ENCODE measurements at places on chromosomes 4 and X.
A peak's percentile ranks its signal among the peaks of the same experiment; 100 is the strongest.

- DNase-seq: no peak
These were observed 108.3 kb downstream of the AFAP1 start for GRCh38 chr4:7831330-7831729.

DNA sequence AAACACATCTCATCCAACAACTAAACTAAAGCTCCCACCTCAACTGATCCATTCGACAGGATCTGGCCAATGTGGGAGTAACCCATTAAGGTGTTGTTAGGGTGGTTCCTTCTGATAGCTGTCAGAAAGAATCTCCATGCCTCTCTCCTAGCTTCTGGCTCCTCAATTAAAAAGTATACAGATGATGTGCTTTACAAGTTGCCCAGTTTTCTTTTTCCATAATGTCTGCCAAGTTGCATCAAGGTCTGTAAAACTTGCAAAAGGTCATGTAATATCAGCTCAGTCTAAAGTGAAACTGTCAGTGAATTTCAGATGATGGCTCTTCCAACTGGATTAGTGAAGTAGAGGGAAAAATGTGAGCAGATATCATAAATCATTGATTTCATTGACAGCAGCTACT, 191.8 kb downstream of the RAB28 start:
- no peak for DNase-seq

- no peak for DNase-seq
These were observed 14.0 kb downstream of the G6PD start for GRCh38 chrX:154532690-154533089.

DNA sequence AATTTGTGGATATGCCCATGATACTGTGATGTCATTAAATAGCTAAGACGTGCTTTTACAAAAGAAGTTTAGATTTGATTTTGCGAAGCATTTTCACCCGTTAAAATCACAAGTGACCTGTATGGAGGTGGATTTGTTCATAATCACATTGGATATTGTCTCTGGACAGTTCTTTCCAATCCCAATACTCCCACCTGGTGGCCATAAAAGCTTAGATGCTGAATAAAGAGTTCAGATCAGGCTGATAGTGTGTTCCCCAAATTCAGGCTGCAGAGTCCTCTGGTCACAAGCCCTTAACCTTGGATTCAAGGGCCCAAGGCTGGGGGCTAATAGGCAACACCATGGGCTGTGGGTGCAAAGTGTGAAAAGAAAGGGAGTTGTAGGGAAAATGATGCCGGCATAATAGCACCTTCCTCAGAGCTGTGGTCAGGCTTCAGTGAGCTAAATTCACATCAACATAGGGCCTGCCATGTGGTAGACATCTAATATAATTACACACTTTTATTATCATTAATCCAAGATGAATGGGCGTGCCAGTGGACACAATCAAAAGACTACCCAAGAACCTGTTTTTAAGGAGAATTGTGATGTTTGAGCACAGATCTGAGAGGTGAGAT, 28.1 kb downstream of the SMIM43 start:
- DNase-seq: peak; percentile 71

- DNase-seq: no peak
These were observed 45.3 kb upstream of the SHOX start for GRCh38 chrX:585115-585808.

DNA sequence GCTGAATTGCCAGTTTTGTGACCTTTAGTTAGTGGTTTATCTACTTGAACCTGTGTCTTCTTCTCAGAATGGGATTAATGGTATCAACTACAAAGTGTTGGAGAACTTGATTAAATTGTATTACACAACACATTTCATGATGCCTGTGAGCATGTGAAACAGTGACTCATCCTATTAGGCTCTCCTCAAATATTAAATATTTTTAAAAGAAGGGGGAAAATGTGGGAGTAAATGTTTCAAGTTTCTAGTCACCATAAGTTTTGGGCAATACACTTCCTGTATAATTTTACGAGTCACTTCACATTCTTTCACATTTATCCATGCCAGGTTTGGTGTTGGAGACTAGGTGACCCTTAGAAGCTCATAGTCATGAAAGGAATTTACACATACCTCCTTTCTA, 147.0 kb downstream of the HS3ST1 start:
- no peak for DNase-seq

- no peak for DNase-seq
These were observed 66.5 kb upstream of the CLCN4 start for GRCh38 chrX:10090319-10090718.

DNA sequence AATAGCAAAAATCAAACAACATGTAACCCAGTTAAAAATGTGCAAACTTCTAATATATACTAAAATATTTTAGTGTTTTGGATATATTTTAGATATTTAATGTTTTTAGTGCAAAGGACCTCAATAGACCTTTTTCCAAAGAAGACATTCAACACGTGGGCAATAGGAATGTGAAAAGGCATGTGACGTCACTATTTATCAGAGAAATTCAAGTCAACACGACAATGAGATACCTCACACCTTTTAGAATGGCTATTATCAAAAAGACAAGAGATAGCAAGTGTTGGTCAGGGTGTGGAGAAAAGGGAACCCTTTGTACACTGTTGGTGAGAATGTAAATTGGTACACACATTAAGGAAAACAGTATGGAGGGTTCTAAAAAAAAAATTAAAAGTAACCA, 115.6 kb upstream of the FAM47B start:
- no peak for DNase-seq

DNA sequence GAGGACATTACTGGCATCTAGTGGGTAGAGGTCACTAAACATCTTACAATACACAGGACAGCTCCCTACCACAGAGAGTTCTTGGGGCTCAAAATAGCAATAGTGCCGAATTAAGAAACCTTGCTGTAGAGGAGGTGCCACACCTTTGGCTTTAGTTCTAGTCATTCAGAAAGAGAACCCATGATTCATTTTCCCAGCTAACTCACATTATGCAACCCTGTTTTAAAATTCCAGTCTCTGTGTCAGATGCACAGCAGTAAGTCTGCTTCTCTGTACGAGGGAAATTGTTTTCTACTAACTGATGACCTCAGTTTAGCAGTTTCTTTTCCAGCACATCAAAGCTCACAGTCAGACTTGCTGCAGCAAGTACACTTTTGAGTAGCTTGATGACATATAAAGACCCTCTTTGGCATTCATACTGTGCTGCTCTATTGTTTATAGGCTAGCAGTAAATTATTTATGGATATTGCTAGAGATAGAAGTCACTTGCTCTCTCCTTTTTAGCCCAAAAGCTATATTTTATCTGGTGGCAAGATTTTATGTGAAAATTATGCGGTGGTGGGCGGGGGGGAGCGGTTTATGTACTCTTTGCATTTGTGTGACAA, 487.8 kb upstream of the MAGEB18 start:
- DNase-seq: no peak

Data from SJSA1 (cell line).